ENCODE measurements at places on chromosomes 5 and 9.

- no peak for DNase-seq
Measured at GRCh38 chr5:3684118-3684517, 88.5 kb downstream of the IRX1 start.

DNA sequence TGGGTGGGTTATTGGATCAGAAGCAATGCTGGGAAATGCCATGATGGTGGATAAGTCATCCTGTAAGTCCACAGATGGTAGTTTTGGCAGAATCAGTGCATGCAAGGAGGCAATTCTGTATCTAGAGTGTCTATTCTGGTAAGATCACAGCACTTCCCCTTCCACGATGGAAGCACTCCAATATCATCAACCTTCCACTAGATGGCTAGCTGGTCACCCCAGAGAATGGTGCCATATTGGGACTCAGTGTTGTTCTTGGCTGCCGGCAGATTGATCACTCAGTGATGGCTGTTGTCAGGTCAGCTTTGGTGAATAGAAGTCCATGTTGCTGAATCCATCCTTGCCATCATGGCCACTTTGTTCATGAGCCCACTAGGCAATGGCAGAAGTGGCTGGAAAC is 553.5 kb downstream of the CSNK1G3 start:
- DNase-seq = no peak

DNA sequence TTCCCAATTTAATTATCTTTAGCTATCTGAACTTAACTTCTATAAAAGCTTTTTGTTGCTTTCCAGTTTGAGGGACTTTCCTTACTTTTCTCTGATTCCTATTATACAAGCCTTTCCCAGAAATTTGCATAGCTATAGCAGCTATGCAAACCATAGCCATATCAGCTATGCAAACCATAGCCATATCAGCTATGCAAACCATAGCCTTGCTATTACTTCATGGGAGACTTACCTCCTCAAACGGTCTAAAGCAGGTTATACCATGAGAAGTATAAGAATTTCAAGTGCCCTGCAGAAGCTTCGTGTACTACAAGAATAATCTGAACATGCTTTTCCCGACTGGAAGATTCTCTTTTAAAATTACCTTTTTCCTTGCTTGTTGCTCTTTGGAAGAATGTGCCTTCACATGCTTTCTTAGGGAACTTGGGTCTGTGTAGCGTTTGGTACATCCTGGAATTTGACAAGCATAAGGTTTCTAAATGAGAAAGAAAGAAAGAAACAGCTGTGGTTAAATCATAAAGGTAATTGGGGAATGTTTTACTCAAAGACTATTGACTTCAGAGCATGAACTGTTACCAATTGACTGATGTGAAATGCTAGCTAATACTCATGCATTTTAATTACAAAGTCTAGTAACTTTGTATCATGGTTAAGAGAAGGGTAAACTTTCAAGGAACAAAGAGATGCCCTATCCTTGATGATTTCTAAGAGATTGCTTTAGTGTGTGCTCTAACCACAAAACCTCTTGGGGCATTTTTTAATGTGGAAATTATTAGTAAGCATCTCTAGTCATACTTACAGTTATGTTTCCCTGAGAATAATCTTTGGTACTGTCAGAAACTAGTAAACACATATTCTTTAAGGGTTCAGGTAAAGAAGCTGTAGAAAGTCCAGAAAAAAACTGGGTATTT is 367.6 kb downstream of the GLIS3 start:
- no peak for DNase-seq

DNA sequence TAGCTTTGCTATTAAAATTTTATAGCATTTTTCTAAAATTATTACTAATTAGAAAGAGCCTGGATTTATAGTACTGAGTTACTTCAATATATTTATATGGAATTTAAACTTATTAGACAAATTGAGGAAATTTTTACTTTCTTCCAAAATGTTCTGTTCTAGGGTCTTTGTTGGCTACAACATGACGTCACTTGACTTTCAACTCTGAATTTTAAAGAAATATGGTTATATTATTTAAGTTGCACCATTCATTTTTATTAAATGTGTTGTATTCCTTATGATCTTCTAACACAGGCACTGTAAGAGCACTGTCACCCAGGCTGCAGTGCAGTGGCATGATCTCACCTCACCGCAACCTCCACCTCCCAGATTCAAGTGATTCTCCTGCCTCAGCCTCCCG is 119.4 kb upstream of the CYLC2 start:
- no peak for DNase-seq

GRCh38 chr5:57692582-57693487 is 210.2 kb upstream of the ACTBL2 start:
- DNase-seq = peak; percentile 3

GRCh38 chr9:113756476-113757192 is 119.5 kb upstream of the ZNF618 start:
- DNase-seq = no peak

- no peak for DNase-seq
Measured at GRCh38 chr5:130068988-130069387, 164.7 kb downstream of the CHSY3 start.

GRCh38 chr9:7028591-7028990 is 270.8 kb downstream of the KDM4C start:
- DNase-seq = no peak

Data from CD4-positive, alpha-beta T cell (primary cell).